ENCODE measurements at places on chromosomes 5 and 9.
A peak's percentile ranks its signal among the peaks of the same experiment; 100 is the strongest.

GRCh38 chr9:928363-929042 lies 48.0 kb upstream of the DMRT3 start:
- no peak for DNase-seq

- no peak for DNase-seq
Observed at GRCh38 chr5:127416906-127417305, 100.5 kb upstream of the PRRC1 start.

DNA sequence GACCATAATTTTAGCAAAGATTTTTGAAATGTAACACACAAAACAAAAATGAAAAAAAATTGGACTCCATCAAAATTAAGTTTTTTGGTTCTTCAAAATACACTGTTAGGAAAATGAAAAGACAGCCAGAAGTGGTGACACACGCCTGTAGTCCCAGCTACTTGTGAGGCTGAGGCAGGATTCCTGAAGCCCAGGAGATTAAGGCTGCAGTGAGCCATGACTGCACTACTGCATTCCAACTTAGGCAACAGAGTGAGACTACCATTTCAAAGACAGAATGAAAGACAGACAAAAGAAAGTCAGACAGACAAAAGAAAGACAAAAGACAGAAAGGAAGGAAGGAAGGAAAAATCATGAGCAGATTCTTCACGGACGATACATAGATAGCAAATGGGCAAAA lies 7.5 kb downstream of the DIAPH1 start:
- no peak for DNase-seq

- DNase-seq: no peak
Observed at GRCh38 chr5:95725937-95726810, 5.0 kb upstream of the RHOBTB3 start.

- no peak for DNase-seq
Observed at GRCh38 chr9:13898957-13899356, 415.0 kb downstream of the NFIB start.

DNA sequence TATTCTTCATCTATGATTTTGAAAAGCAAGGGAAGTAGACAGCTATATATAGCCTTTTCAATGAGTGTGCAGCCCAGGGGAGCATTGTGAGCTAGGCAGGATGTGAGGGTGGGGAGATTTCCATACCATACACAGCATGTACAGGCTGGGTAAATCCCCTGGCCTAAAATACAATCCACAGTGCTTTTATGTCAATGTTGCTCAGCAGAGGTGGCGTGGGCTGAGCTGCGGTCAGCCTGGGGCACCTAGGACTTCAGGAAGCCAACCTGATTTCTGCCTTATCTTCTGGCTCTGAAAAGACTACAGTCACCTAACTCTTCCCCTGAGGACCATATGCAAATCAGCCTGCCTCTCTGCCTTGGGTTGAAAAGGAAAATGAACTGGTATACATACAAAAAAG lies 6.3 kb upstream of the GARIN3 start:
- peak; percentile 47 for DNase-seq

DNA sequence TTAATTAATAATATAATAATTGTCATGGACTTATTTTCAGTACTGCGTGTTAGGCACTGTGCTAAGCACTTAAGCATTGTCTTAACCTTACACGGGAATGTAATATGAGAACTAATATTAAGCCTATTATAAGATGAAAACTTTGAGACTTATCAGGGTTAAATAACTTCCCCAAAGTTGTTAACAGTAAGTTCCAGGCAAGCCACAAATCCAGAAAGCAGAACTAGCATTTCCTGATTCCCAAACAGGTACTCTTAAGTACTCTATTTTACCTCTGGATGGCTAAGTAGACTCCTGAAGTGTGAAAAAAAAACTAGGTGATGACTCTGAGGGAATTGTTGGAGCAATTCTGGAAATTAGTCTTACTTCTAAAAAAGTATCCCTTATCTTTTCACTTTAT lies 23.8 kb downstream of the GABRG2 start:
- DNase-seq: no peak

- DNase-seq: no peak
Observed at GRCh38 chr9:33102551-33103210, 26.2 kb upstream of the SMU1 start.

GRCh38 chr9:73151653-73152542 lies at the start of gene ANXA1:
Gene ANXA1 (plus strand): TSS chr9:73151865. CDS start chr9:73158536, 6,671 bp downstream.
- no peak for DNase-seq

- no peak for DNase-seq
Observed at GRCh38 chr5:180668835-180669596, 19.6 kb upstream of the FLT4 start.

DNA sequence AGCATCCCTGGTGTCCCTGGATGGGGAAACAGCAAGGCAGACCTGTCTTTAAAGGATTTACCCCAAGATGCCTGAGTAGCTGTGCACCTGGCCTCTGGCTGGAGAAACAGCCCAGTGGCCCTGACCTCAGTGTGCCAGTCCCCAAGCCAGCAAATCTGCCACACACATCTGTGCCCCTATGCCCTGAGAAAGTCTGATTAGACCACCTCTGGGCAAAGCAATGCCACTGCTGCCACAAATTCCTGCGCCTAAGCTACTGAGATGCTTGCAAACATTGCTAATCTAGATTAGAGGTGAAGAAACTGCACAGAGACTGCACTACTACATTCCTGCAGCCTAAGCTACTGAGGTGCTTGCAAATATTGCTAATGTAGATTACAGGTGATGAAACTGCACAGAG lies 269.6 kb downstream of the CEMIP2 start:
- no peak for DNase-seq
